ENCODE measurements at places on chromosomes 4 and X.

DNA sequence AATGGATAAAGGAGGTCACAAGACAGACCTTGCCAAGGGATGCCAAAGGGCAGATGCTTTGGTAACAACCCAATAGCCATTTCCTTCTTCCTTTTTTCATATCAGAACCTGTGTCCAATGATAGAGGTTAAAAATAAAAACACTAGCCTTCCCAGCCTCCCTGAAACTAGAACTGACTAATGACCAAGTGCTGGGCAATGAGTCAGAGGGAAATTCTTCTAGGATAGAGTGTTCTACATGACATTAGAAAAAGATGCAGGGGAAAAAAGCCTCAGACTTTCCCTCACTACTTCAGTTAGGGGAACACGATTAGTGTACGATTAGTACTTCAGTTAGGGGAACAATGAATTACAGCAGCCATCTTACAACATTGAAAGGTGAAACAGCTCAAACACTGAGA lies 29.3 kb upstream of the FAM47C start:
- DNase-seq = no peak

- no peak for DNase-seq
Observed at GRCh38 chr4:159410076-159410777, 307.3 kb downstream of the RAPGEF2 start.

DNA sequence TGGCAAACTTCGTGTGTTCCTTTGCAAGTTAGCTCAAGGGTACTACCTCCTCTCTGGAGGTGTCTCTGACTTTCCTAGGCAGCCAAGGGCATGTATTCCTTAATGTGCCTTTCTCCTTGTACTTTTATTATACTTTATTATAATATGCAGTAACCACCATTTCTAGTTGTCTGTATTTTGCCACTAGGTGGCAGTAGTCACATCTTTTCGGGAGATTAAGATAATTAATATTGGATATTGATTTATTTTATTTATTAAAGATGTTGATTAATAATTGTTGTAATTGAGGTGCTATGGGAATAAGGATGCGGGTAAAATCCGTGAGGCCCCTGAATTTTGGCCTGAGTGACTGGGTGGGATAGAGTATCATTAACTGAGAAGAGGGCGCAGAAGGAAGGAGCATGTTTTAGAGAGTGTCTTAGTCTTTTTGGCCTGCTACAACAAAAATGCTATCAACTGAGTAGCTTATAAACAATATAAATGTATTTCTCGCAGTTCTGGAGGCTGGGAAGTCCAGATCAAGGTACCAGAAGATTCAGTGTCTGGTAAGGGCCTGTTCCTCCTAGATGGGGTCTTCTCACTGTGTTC lies 153.3 kb downstream of the TMEM164 start:
- DNase-seq = no peak

DNA sequence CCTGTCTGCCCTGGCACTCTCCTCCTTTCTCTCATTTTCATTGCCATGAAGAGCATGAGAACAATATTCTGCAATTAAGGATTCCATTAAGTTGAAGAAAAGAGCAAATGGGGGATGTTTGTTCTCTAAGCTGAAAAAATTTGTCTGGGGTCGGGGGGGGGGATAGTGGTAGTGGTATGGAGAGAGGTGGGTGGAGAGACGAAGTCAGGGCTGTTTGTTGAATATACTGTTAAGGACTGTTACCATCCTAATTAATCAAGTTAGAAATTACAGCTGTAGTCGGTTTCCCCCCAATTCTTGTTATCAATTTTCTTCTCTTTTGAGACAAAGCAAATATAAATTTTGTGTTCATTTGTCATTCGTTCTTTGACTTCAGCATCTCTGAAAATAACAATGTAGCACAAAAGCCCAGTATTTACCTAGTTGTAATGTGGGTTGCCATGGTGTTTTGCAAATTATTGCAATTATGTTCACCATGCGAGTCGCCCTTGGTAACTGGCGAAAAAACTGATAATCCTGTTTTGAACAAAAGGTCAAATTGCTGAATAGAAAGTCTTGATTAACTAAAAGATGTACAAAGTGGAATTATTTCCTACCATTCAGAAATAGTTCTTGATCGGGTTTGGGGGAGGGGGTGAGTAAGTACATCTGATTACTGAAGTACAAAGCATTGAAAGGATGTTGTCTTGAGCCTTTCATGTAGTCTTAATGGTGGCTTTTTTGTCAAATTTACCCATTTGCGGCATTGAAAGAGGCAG lies 139.1 kb downstream of the ARX start:
- DNase-seq = no peak

DNA sequence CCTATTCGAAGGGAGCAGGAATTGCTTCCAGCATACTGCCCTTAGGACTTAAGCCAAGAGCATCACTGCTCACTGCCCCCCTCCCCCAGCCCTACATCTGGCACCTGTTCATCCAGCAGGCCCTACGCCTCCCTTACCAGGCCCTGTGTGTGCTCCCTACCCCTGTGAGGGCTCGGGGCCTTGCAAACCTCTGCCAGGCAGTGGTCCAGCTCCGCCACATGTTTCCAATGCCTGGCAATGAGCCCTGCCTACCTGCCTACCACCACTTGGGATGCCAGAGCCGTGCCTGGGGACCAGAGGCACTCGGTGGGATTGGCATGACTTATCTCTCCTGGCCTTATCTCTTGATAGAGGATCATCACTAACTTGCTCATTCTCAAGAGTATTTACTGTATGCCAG lies 27.5 kb upstream of the MTM1 start:
- no peak for DNase-seq

GRCh38 chr4:1204828-1205585 lies 32.6 kb upstream of the SPON2 start:
- no peak for DNase-seq

GRCh38 chr4:155566354-155566753 lies 100.3 kb upstream of the GUCY1A1 start:
- no peak for DNase-seq

DNA sequence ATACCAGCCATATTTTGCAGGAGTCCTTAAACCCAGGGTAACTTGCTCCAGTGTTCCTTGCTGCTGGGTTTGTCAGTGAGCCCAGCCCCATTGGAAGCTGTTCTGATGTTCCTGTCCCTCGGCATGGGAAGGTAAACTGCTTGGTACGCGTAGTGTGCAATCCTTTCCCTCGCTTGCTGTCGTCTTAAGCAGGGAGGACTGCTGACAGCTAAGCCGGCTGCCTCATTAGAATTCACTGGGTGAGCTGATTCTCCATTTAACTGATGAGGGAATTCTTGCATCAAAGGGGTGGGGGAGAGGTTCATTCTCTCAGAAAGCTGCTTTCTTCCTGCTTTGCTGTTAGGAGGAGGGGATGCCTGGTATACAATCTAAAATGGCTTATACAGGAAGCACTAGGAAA lies 164.6 kb downstream of the MID1IP1 start:
- no peak for DNase-seq

- no peak for DNase-seq
Observed at GRCh38 chr4:166675411-166675810, 558.9 kb downstream of the SPOCK3 start.
